Left lobe of liver (tissue), 2 donors: ENCODE measurements at places on chromosomes 7 and 10.

DNA sequence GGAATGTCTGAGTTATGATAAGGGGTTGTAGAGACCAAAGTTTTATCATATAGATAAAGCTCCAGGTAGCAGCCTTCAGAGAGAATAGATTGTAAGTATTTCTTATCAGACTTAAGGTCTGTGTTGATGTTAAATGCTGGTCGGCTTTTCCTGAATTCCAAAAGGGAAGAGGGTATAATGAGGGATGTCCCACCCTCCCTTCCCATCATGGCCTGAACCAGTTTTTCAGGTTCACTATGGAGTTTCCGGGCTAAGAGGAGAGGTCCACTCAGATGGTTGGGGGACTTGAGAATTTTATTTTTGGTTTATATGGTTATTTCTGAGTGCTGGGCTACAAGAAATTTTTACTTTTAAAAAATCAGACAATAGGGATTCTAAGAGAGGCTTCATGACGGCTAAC is 45.2 kb downstream of the HERPUD2 start:
- no peak for DNase-seq

GRCh38 chr7:2710286-2710655 is 22.3 kb downstream of the AMZ1 start:
- no peak for DNase-seq

DNA sequence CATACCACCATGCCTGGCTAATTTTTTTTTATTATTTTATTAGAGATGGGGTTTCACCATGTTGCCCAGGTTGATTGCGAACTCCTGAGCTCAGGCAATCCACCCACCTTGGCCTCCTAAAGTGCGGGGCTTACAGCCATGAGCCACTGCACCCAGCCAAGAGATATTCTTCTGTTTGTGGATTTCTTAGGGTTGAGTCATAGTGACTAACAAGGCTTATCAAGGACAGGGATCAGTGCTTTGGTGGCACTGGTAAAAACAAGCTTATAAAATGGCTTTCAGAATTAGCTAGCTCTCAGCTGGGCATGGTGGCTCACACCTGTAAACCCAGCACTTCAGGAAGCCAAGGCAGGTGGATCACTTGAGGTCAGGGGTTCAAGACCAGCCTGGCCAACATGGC is 122.4 kb downstream of the ZNF248 start:
- no peak for DNase-seq

- DNase-seq = no peak
Observed at GRCh38 chr10:58781873-58782488, 269.3 kb downstream of the BICC1 start.

GRCh38 chr10:95524358-95525032 is 36.7 kb downstream of the SORBS1 start:
- no peak for DNase-seq

DNA sequence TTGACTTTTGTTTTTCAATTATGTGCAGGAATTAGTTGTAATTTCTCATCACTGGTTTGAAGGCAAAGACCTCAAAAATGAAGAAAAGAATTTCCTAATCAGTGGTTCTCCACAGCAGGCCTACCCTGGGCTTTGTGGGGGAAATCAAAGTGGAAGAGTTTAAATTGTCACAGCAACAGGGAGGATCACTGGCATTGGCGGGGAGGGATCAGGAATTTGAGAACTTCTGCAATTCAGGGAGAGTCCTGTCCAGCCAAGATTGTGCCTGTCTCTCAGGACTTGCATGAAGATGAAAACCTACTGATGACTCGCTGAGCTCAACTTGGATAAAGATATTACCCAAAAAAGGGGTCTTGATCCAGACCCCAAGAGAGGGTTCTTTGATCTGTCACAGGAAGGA is 70.1 kb downstream of the HACD1 start:
- DNase-seq = no peak

- no peak for DNase-seq
Observed at GRCh38 chr10:123275136-123275564, 120.9 kb downstream of the BUB3 start.

GRCh38 chr7:5388273-5388901 is 35.2 kb downstream of the TNRC18 start:
- no peak for DNase-seq

DNA sequence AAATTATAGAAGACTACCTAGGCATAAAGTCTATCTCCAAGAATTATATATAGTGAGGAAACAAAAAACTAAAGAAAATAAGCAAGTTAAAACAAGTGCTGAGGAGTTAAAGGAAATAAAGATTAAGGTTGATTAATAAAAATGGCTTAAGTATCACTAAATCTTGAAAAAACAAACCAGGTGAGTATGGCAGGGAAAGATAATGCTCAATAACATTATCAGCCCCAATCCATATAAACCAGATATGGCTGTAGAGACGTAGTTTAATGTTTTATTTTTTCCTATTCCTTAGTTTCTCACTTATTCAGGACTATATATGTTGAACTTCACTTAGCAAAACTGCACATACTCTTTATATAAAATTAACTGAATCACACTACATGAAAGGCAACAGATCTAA is 4.4 kb downstream of the WASL start:
- DNase-seq = no peak

DNA sequence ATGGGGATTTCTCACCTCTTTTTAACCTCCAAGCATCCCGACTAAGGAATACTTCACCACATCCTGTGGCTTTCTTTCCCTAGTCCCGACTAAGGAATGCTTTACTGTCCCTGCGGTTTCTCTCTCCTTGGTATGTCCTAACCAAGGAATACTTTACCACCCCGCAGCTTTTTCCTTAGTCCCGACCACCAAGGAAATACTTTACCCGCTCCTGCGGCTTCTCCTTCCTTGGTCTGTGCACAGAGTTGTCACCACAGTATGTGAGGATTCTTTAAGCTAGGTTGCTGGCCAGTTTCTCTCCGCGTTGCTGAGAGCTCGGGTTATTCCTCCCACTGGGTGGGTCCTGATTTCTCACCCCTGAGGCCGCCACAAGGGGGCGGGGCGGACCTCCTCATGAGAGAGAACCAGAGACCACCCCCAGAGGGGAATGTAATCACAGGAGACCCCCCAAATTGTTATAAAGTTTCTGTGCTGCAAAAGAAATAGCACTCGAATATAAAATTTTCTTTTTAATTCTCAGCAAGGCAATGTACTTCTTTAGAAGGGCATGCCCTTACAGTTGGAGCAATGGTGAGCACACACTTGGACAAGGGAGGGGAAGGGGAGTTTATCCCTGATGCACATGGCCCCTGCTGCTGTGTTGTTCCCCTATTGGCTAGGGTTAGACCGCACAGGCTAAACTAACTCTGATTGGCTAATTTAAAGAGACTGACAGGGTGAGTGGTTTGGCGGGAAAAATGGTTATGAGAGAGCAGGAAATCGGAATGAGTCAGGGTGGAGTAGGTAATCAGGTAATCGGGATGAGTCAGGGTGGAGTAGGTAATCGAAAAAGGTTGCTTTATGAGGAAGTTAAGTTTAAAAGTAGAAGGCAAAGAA is 12.8 kb downstream of the SUGCT start:
- no peak for DNase-seq

DNA sequence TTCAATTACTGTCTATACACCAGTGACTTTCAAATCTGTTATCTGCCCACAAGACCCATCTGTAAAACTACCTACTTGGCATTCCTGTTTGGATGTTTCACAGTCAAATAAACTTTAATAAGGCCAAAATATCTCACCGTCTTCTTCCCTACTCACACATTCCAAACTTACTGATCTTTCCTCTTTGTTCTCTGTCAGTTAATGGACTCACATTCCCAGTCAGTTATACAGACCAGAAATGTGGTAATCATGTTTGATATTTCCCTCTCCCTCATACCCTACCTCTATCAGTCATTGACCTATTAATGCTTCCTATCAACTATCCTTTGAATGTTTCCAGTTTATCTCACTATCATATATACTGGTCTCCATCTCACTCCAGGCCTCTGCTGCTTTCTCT is 28.5 kb upstream of the HDAC9 start:
- DNase-seq = no peak

DNA sequence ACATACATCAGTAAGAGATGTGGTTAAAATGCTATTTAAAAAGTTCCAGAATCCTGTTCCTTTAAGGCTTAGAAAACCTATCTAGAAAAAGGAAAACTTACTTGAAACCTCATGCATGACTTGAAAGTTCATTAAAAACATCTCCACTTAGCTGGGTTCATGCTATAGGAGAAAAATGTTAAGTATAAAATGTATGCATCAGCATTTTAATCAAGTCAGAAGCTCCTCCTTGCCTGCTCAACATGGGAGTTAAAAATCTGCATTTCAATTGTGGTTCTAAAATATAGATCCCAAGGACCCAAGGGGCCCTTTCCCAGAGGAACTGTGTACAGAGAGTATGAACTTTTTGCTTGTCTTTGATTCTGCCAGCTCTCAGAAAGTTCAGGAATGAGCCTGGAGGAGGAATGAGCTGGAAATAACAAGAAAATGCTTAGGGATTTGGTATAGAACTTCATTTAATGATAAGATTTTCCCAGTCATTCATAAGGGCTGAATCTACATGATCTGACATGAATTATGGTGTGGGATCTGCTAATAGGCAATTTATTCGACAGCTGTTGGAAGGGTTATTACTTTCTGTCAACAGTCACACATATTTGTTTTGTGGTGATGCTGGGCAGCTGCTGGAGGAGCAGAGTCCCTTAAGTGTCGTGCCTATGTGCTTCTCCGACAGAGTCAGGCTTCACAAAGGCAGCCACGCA is 85.6 kb upstream of the MTPN start:
- no peak for DNase-seq

DNA sequence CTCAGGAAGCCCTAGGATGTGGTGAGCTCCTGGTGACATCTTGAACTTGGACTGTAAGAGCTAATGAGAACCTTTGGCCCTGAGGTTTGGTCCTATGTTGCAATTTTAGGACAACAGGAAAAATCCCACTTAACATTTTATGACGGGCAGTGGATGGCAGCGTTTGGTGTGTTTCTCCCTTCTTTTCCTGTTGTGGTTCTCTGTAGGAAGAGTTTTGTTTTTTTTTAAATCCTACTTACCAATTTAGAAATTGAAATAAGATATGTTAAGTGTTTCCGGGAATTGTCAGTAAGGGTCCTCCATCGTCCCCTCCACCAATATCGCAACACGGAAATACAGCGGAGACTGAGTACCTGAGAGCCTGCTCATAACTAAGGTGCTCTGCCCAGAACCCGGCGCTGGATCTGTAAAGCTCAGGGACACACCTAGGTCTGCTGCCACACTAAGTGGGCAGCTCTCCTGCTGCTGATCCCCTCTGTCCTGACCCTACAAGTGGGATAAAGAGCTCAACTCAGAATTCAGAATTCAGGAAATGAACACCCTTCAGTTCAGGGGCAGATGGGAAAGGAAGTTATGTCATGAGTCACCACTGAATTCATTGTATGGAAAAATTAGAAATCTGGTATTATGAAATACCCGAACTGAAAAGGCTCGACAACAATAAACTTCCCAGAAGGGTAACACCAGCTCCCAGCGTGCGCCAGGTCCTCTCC is 9.1 kb upstream of the PROSER2 start:
- no peak for DNase-seq

DNA sequence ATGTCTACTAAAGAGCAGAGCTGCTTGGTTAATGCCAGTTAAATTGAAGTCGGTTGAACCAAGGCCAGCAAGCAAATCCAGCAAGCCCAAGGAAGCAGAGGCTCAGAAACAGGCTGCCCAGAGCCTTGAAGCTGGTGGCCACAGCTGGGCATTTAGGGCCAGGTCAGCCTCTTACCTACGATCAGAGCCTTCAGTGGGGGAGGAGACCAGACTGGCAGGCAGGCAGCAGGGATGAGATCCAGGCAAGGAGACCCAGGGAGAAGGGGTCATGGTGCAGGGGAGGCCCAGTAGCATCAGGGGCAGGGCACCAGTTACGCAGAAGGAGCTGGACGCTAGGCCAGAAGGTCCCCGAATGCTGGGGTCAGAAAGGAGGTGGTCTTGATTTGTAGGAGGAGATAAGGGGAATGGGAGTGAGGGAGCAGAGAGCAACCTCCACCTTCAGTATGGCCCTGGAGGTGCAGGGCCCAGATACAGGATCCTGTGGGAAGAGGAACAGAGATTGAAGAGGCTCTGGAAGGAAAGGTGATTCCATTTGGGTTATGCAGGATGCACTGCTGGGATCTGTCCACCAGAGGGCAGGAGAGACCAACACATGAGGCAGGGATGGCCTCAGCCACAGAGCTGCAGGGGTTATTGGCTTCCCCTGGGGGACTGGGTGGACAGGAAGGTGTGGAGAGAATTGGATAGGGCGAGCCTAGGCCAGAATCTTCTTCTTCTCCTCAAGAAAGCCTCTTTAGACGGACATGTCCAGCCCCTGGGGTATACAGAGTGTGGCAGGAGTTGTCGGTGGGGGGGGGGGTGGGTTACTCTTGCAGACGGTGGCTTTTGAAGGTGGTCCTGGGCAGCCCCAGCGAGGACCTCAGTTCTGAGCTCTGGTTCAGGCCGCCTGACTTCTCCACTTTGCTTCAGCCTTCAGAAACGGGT is 132.6 kb upstream of the PODXL start:
- peak; percentile 65 for DNase-seq

DNA sequence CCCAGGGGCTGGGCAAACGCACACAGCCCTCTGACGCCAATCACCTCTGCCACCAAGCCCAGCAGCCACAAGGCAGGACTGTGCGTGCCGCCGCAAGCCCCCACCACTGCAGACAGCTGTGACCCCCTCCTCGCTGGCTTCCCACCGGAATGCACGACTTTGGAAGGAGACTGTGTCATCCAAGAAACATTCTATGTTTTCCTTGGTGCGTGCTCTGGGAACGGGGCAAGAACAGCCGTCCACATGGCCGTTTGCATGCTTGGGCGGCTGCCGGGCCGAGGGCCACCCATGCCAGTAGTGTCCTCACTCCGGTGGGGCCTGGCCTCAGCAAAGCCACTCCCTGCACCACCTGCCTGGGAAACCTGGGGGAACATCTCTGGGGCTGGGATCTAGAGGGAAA is 17.6 kb upstream of the ELN start:
- DNase-seq = no peak

GRCh38 chr7:98681951-98682350 is 64.9 kb downstream of the NPTX2 start:
- DNase-seq = no peak

DNA sequence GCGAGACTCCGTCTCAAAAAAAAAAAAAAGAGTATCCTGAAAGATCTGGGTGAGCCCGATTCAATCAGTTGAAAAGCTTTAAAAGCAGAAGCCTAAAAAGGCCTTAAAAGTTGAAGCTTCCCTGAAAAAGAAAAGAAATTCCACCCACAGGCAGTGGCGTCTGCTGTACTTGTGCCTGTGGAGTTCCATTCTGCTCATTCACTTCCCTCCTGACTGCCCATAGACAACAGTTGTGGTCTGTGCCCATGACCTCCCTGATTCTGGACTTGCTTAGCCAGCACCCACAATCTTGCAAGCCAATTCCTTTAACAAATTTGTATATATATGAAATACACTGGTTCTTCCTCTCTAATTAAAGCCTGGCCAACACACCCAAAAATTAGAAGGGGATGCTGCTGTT is 141.7 kb downstream of the DLG5 start:
- no peak for DNase-seq

- no peak for DNase-seq
Observed at GRCh38 chr7:151505433-151505832, 14.3 kb downstream of the RHEB start.

DNA sequence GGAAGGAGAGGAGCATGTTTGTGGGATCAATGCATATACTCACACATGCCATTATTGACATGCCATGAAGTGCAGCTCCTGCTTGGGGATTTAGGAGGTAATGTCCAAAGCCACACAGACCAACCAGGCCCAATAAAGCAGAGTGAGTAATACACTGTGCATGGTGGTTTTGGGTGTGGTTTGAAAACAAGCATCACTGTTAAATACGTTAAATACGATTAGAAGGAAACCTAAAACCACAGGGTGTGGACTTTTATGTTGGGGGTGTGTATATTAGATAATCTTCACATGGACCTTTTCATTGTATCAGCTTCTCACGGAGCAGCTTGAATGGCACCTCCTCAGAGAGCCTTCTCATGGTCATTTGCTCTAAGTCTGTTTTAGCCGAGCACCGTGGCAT is 10.4 kb upstream of the EIF3A start:
- no peak for DNase-seq
